ENCODE measurements at places on chromosomes 5 and 9. TPM values are rescaled to one million over a fixed set of nuclear protein-coding genes. Genes with fewer than 3 reads are reported as not detected.

The BTNL3 gene
- not detected for total RNA-seq

The PCDHGB4 gene
- 5.6 TPM for total RNA-seq

The PCDHA10 gene
- total RNA-seq = 0.15 TPM

The PIK3R1 gene
- 193 TPM for total RNA-seq

The FBXL7 gene
- total RNA-seq = 24.2 TPM

The LRRC70 gene
- 1.1 TPM for total RNA-seq

The SAPCD2 gene
- total RNA-seq = 0.16 TPM

The ASS1 gene
- total RNA-seq = 123 TPM

The FCHO2 gene
- 15.5 TPM for total RNA-seq

The ANKRD18B gene
- total RNA-seq = not detected

The FGF1 gene
- 41.2 TPM for total RNA-seq

The SPINK6 gene
- total RNA-seq = not detected

The FAM163B gene
- total RNA-seq = not detected

The NR2F1-AS1 gene
- total RNA-seq = 0.40 TPM

The CDO1 gene
- 2.8 TPM for total RNA-seq

The DOK3 gene
- total RNA-seq = 1.7 TPM

The CLK4 gene
- 10.9 TPM for total RNA-seq

The PCDHAC2 gene
- 0.47 TPM for total RNA-seq

The GRXCR2 gene
- 0.28 TPM for total RNA-seq

The SLC34A3 gene
- total RNA-seq = not detected

The CKMT2 gene
- total RNA-seq = 2,316 TPM

The SIT1 gene
- total RNA-seq = 0.54 TPM

The ANKRD31 gene
- 0.07 TPM for total RNA-seq

The WDR31 gene
- total RNA-seq = 8.1 TPM

The LCNL1 gene
- total RNA-seq = 0.56 TPM

The BNC2 gene
- total RNA-seq = 11.4 TPM

The SPINK13 gene
- total RNA-seq = not detected

The ZNF879 gene
- 3.3 TPM for total RNA-seq

The ZCCHC10 gene
- 19.4 TPM for total RNA-seq

The SAXO1 gene
- not detected for total RNA-seq

The UBE2R2 gene
- total RNA-seq = 42.4 TPM

The INSL4 gene
- not detected for total RNA-seq
